Stimulated activated CD8-positive, alpha-beta memory T cell treated with anti-CD3 and anti-CD28 coated beads, Interleukin-2, amount 100 ng/mL, for 1 hour (primary cell): ENCODE measurements at places on chromosomes 16 and 17.

GRCh38 chr17:61335105-61335844 is 64.4 kb upstream of the TBX2 start:
- no peak for DNase-seq

GRCh38 chr17:80446645-80447405 is 29.6 kb downstream of the NPTX1 start:
- no peak for DNase-seq

DNA sequence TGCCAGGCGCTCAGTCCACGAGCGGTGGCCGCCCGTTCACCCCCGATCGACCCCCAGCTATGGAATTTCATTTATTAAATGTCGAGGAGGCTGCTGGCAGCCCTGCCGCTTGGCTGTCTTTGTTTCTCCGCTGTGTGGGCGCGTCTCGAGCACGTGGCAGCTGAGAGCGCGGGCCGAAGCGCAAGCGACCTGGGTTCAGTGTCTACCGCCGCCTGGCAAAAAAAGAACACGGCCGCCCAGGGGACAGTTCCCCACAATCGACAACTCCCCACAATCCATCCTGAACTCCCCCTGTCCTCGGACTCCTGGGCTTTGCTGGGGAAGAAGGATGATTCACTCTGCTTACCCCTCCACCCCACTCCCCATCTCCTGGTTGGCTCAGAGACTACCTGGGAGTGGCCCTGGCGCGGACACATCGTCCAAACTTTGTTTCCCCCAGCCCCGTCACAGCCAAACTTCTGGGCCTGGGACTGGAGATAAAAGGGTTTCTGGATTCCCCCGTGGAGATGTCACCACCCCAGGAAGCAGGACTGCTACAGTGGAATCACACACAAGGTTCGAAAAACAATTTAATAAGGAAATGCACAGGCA is 1.7 kb upstream of the ANKRD13B start:
- no peak for DNase-seq

DNA sequence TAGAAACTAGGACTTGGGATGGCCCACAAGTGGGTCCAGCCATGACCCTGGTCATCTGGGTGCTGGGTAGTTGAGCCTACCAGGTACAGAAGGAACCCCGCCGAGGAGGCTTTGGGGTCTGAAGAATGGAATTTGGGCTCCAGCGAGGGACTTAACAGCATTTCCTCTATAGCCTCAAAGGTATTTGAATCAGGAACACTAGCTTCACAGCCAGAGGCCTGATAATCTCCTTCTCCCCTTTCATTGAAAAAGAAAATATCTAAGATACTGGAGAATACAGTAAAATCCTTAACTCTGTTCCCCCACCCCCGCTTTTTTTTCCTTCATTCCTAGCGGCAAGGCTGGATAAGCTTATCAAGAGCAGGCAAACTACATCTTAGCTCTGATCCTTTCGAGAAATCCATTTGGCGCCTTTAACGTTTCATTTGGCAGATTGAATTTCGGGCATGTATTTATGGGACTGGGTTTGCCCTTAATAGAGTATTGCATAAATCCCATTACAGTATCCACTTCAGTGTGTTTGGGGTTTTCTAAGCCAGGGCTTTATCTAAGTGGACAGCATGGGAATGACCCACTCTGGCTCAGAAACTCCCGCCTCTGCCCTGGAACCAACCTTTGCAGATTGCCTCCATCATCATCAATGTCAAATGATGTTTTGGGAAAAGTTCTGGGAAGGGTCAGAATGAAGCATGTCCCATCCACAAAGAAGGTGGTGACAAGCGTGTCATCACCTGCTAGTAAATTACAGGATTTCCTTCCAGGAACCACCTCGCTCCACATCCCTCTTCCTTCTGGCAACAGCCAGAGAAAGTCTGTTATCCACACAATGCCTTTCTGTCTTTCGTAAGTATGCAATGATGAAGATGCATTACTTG is 36.9 kb downstream of the XYLT1 start:
- DNase-seq, result no peak

- DNase-seq, result no peak
These were observed 30.1 kb upstream of the HAPSTR1 start for GRCh38 chr16:9061358-9061813.

DNA sequence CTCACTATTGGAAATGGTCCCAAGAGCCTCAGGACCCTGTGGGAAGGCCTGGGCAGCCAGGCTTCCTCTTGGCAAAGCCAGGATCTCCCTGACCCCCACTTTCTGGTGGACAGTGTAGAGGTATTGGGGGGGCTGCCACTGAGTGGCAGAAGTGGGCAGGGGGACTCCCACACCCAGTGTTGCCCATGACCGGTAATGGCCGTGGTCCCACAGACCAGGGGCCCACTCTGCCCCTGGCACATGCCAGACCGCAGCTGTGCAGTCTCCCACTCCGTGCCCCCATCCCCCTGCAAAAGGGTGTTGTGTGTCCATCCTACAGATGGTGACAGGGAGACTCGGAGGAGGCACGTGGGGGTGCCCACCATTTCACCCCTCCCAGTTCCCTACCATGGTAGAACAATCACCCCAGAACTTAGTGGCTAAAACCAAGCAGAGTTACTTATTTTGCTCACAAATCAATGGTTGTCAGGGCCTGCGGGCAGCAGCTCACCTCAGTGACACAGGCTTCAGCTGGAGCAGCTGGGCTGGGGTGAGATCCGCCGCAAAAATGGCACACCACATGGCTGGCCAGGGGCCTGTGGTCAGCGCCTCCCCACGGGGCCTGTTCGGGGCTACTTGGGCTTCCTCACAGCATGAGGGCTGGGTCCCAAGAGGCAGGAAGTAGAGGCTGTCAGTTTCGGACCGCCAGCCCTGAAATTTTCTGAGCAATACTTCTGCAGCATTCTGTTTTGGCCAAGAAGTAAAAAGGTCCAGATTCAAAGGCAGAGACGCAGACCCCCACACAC is 59.0 kb upstream of the ZNF469 start:
- DNase-seq, result no peak

DNA sequence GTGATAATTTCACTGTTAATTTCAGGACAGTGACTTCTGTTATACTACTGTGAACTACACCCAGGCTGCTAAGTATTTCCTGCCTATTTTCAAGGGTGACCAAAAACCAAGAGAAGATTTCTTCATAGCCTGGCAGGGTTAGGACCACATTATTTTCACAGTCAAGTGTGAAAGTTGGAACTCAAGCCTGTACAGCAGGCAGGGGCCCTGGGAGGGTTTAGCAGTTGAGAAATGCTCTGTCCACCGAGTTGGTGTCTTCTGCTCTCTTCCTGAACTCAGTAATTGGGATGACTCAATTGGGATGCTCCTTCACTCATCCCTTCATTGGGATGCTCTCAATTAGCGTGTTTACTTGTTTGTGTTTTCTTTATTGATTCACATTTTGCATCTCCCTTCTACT is 347.3 kb upstream of the CDH11 start:
- no peak for DNase-seq

- no peak for DNase-seq
These were observed 75.0 kb downstream of the USP22 start for GRCh38 chr17:20967776-20968175.

- no peak for DNase-seq
These were observed 70.4 kb upstream of the CLEC18A start for GRCh38 chr16:69880640-69881133.

GRCh38 chr17:76674600-76674999 is 31.0 kb upstream of the ST6GALNAC1 start:
- DNase-seq, result no peak

DNA sequence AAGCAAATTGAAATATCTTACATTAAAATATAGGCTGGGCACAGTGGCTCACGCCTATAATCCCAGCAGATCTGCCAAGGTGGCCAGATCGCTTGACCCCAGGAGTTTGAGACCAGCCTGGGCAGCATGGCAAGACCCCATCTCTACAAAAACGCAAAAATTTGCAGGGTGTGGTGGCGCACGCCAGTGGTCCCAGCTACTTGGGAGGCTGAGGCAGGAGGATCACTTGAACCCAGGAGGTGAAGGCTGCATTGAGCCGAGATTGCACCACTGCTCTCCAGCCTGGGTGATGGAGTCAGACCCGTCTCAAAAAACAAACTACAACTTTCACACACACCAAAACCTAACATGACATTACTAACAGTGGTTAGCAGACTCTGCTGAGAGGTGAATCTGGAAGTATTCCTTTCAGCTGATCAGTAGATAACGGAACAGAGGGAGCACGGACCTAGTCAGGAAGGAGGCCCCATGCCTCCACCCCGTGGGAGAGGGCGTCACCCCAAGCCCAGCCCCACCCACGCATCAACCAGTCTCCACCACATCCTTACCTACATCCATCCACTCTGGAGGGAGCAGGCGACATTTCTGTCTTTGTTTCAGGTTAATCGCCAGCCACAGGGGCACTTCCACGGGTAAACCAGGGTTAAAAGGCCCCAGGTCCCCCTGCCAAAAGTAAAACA is 1.7 kb downstream of the GINS2 start:
- DNase-seq, result no peak

DNA sequence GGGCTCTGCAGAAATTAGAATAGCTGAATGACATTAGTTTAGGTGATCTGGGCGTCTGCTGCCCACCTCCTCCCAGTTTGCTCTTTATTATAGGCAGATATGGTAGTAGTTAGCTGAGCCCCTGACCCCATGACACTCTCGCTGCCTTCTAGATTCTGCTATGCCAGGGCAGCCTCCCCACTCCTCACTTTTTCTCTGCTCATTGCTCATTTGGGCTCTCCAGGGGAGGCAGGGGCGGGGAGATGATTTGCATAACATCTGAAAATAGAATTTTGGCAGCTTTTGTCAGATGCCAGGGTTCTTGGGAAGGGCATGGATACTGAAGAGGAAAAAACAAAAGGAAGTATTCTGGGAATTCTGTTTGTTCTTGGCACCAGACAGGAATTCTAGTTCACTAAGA is 78.0 kb upstream of the GAS7 start:
- no peak for DNase-seq

- DNase-seq, result no peak
These were observed 108.3 kb upstream of the CREBBP start for GRCh38 chr16:3988824-3989223.

DNA sequence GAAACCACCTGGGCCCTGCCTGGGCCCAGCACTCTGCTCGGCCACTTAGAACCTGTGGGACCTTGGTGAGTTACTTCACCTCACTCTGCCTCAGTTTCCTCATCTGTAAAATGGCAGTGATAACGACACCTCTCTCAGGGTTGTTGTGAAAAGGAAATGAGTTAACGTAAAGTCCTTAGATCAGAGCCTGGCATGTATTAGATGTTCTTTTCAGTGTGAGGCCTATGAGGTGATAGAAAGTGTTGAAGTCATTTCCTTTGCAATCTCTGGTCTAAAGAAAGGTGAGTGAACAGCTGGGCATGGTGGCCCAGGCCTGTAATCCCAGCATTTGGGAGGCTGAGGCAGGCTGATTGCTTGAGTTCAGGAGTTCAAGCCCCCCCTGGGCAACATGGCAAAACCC is 51.7 kb upstream of the LGALS9 start:
- DNase-seq, result no peak

- DNase-seq, result no peak
These were observed 144.3 kb downstream of the MSI2 start for GRCh38 chr17:57400648-57401047.

DNA sequence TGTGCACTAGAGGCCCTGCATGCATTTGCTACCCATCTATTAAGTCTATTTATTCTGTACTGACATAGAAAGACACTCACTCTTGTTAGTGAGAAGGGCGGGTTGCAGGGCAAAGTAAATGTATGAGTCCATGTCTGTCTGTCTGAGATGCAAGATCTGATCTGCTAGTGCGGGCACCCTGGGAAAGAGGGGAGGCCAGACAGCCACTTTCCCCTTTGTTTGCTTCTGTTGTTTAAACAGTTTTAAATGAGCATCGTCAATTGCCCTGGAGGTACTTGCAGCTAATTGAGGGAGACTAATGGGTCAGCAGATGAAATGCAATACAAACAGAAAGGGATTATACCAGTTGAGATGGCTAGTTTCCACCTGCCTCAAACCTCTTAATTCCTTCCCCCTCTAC is 24.9 kb downstream of the SCNN1G start:
- no peak for DNase-seq

DNA sequence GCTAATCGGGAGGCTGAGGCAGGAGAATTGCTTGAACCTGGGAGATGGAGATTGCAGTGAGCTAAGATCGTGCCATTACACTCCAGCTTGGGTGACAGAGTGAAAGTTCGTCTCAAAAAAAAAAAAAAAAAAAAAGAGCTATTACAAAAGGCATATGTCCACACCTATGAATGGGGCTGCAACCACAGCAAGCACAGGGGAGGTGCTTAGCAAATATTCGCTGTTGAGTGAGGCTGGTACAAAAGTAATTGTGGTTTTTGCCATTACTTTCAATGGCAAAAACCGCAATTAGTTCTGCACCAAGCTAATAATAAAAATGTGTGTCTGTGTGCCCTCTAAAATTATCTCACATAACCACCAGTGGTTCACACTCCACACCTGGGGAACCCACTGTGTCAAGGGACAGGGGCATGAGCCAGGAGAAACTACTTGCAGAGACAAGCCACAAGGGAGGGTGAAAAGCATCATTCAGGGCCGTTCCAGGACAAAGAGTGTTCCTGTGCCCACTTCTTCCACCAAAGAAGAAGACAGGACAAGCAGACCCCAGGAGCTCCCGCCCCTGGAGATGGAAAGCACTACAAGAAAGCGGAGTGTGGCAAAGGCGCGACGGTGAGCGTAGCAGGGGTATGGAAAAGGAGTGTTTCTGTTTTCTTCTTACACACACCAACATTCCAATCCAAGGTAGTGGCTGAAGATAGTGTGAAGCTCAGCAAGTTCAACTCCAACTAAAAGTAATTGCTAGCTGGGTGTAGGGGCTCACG is 84.4 kb upstream of the CNEP1R1 start:
- DNase-seq, result no peak

DNA sequence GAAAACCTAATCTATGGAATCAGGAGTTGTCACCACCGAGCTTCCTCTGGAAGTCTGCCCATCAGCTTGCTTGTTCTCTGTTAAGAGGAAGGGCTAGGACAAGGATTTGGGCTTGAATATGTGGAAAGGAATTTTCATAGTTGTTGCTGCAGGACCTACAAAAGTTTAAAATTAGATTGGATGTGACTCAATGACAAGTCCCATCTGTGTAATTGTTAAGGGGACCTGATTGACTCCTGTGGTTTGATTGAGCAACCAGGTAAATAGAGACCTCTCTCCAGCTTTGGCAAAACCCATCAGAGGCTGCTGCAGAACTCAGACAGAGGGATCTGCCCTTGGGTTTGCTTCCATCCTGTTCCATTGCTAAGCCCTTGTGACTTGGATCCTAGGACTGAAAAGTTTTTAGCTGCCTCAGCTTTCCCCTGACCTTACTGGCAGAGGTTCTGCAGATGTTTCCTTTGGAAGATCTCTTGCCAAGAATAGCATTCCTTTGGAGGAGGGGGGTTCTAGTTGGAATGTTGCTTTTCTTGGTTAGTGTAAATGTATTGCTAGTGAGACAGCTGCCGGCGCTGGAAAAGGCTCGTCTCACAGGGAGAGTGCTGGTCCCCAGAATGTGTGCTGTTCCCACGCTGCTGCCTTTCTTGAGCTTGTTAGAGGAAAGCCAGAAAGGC is 50.0 kb downstream of the SF3B3 start:
- no peak for DNase-seq

GRCh38 chr17:61551255-61551742 is 39.7 kb downstream of the NACA2 start:
- no peak for DNase-seq
